ENCODE measurements at places on chromosomes 4 and X.

DNA sequence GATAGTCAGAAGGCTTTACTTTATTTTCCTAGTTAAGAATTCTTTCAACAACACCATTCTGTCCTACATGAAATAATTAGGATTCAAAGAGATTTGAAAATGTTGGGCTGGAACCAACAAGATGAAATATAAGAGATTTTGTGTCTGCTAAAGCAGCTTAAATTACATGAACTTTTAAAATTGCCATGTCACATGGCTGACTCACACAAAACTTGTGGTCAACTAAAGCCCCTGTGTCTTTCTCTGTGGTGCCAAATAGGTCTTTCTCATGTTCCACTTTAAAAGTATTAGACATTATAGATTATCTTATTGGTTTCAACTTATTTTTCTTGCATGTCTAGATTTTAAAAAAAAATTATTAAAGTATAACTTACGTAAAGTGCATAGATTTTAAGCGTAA, 60.8 kb upstream of the FHL1 start:
- peak; percentile 67 for DNase-seq

DNA sequence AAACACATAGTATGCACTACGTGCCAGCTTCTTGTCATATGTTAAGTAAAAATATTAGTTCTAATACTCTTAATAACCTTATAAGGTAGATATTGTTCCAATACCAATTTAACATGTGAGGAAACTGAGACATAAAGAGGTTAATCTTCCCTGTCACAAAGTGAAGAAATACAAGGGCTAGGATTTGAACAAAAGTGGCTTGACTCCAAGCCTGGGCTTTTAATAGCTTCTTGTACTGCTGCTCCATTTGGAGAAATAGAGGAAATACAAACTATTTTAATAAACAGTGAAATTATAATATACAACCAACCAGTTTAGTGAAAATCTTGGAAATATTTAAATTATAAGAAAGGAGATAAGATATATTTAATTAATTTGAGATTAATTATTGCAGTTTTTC, 33.2 kb downstream of the TLL1 start:
- DNase-seq, result no peak

DNA sequence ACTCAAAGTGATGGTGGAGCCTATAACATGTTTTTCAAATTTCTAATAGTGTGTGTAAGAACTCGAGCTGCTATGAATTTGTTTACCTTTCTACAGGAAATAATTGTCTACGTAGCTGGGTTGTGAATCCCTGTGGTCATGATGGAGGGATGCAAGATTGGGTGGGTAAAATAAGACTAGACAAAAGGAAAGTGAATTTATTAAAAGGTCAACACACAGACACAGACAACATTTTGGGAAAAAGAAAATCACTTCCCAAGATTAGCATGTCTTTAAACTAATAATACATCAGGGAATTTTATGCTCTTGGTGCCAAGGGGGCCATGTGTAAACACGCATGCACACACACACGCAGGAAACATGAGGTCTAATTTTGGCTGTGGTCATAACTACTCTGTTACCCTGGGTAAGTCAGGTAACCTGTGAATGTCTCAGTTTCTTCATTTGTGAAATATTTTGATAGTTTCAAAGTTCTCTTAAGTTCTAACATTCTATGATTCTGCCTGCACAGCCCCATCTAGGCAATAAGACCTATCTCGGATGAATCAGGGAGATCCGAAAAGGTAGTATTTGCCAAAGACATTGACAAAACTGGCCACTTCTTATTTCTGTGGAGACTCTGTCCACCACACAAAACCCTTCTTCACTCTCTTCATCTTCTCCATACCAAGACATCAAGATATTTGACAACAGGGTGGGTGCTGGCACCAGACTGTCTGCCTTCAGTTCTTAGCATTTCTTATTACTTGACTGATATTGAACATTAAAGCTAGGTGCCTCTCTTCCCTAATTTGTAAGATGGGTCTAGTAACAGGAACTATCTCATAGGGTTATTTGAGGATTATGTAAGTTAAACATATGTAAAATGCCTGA, 1.6 kb upstream of the UNC5C start:
- DNase-seq, result no peak

DNA sequence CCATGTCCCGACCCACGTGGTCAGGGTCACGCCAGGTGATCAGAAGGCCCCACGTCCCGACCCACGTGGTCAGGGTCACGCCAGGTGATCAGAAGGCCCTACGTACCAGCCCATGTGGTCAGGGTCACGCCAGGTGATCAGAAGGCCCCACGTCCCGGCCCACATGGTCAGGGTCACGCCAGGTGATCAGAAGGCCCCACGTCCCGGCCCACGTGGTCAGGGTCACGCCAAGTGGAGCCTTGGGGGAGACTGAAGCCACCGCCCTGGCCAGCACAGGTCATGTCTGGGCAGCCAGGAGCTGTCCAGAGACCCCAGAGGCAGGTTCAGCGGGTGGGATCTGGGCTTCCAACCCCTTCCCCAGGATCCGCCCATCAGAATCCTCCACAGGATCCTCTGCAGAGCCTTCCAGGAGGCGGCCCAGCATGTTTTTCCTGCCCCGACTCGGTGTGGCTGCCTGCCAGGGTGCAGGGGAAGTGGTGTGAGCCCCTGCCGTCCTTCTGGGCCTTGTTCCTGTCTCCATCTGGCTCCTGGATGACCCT, 58.4 kb downstream of the FAM53A start:
- no peak for DNase-seq

GRCh38 chr4:38314663-38315062, 349.3 kb upstream of the KLF3 start:
- DNase-seq, result no peak

DNA sequence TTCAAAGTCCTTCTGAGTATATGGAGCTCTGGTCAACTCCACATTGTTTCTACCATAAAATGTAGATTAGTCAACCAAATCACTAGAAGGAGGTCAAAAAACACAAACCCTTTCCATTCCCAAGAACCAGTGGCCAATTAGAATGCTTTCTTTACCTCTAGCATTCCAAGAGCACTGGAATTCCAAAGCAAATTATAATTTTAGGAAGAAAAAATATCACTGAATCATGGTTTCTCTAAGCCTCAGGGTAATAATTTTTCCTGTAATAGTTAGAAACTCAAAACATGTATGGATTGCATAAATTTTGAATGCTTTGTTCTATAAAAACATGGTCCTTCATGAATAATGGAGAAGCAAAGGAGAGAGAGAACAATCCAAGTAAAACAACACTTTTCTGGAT, 39.5 kb downstream of the LEF1 start:
- DNase-seq, result no peak

DNA sequence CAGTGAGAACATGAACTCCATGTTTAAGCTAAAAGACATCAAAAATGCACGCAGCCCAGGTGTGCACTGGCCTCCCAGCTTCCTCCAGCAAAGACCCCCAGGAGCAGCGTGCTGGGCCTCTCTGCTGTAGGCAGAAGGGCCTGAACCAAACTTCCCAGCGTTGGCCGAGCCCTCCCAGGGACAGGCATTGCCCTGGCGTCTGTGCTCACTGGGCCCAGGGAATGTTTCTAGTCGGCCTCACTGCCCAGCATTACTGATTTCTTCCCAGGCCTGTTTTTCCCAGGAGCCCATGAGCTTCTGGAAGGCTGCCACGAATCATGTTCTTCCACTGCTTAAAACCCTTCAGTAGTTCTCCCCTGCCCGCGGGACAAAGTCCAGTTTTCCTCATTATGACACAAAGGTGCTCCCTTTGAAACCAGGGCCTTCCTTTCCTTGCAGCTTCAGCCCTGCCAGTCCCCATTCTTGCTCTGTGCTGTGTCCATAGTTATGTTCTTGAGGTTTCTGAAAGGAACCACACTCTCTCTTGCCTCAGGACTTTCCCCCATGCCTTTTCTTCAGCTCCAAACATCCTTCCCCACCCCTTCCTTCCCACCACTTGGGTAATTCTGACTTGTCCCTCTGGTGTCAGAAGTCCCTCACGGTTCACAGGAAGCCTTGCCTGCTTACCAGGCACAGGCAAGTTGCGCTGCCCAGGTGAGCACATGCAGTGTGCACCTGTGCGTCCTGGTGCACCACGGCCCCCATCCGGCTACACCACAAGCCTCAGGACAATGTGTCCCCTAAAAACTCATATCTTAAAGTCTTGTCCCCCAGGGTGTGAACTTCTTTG, 93.4 kb upstream of the ENPP6 start:
- DNase-seq, result no peak

- DNase-seq, result no peak
These were observed 8.5 kb downstream of the PCDH10 start for GRCh38 chr4:133157460-133158160.

DNA sequence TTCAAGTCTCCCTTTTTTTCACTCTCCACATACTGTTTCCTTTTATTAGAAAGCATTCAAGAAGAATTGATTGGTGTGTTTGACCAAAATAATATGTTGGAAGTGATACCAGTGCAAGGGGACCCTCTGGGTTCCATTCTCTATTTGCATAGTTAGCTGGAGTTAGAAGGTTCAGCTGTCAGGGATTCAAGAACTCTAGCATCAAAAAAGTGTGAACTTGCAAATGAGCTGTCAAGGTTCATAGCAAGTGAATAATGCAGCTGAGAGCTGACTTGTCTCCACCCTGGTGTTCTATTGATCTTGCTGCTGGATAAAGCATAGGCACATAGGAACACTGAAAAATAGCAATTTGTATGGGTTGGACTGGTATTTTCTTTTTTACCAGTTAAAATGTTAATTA, 73.2 kb downstream of the SORBS2 start:
- DNase-seq, result no peak

- no peak for DNase-seq
These were observed 68.2 kb downstream of the ZNF827 start for GRCh38 chr4:145870155-145871020.

- DNase-seq, result no peak
These were observed 209.0 kb downstream of the BCOR start for GRCh38 chrX:39888730-39889129.

GRCh38 chr4:121648516-121648915, 48.3 kb downstream of the ANXA5 start:
- no peak for DNase-seq

GRCh38 chr4:59091146-59092142, 1981.3 kb upstream of the IGFBP7 start:
- DNase-seq, result no peak
